ENCODE measurements at places on chromosomes 13 and 19.

DNA sequence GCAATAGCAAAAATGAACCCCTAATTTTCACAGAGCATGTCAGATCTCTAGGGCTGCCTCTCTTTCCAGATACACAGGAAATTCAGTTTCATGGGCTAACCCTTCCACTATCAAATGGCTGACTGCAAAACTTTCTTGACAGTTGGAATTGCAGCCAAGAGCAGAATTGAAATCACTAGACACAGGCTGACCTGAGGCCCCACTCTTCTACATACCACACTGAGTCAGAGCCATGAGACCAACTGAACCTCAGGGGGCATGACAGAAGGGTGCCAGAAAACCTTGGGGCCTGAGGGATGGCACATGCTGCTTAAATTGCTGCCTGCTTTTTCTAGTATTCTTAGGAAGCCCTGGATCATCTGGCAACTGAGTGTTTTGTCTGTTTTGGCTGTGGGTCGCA, 1.7 kb upstream of the DLEU7 start:
- DNase-seq: no peak

DNA sequence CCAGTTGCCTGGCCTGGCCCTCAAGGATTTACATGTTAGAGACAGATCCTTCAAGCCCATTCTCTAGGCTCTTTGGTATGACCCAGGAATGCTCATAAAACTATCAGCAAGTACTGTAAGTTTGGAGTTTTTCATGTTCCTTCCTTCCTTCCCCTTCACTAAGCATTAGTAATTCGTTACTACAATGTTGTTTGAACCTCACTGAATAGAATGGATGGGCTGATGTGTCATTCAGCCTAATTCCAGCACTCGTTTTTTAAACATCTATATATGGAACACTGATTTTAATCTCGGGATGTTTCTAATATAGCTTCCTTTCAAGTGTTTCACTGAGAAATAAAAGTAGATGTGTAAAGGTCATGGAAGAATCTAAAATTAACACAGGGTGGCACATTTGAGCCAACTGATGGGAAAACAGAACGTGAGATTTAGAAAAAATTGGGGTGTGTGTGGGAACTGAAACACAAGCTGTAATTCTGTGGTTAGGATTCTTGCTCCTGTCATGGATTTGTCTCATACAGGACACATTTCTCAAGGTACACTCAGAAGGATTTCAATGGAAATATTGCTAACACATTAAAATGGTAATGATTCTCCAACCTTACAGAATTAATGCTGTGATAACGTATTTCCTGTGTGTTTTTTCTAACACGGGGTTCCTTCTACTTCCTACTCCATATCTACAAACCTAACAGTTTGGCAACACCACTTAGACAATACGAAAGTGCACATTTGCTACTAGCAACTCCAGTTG, 93.4 kb downstream of the FLT1 start:
- no peak for DNase-seq

DNA sequence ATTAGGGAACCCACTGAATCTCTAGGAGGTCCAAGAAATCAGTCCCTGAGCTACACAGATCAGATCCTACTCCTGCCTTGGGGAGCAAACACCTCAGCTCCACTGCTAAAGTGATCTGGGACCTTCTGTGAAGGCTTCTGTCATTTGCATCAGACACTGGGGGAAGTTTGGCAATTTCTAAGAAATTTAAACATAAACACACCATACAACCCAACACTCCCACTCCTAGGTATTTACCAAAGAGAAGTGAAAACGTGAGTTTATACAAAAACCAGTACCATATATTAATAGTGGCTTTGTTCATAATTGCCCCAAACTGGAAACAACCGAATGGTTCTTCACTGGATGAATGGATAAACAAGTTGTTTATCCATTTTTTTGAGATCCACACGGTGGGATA, 7.3 kb upstream of the TYROBP start:
- DNase-seq: no peak

DNA sequence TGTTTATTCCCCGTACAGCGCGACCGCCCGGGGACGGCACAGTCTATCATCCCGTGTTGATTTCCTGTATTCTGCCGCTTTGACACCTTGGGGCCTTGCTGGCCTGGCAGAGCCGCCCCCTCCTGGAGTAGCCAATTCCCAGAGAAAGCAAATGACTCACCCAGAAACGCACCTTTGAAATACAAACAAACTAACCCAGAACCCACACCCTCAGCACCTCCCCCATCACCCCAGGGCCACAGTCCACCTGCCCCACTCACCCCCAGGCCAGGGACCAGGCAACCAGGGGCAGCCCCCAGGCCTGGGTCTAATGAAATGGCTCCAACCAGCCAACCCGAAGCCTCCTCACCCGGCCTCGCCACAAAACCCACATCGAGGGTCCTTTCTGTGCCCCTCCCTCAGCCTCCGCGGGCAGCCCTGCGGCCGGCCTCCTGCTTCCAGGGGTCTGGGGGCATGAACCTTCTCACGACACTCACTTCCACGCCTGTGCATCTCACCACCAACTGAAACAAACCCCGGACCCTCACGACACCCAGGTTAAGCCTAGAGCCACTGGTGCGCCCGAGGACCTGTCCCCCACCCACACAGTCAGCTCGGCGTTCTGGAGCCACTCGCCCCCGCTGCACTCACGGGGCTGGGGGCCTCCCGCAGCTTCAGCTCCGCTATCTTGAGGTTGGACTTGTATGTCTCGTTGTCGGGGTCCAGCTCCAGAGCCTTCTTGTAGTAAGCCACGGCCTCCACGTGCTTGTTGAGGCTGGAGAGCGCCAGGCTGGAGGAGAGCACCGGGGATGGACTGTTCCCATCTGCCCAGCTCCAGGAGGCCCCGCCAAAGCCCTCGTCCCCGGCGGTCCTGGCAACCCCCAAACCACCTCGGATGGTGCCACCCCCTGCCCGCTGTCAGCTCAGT, 20.9 kb downstream of the SGTA start:
- DNase-seq: no peak

DNA sequence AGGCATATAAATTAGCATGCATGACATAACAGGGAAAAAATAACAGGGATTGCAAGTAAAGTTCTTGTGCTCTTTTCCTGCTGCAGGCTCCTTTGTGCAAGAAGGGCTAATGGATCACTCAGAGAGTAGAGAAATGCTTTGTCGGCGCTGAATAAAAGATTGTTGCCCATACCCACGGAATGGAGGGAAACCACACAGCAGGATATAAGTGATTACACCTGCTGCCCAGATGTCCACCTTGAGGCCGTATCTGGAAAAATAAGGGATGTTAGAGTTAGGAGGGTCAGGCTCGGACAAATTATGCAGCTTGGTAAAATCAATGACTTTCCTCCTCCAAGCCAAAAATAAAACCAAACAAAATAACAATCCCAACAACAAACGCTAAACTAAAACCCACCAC, 322.3 kb downstream of the DCLK1 start:
- DNase-seq: no peak

DNA sequence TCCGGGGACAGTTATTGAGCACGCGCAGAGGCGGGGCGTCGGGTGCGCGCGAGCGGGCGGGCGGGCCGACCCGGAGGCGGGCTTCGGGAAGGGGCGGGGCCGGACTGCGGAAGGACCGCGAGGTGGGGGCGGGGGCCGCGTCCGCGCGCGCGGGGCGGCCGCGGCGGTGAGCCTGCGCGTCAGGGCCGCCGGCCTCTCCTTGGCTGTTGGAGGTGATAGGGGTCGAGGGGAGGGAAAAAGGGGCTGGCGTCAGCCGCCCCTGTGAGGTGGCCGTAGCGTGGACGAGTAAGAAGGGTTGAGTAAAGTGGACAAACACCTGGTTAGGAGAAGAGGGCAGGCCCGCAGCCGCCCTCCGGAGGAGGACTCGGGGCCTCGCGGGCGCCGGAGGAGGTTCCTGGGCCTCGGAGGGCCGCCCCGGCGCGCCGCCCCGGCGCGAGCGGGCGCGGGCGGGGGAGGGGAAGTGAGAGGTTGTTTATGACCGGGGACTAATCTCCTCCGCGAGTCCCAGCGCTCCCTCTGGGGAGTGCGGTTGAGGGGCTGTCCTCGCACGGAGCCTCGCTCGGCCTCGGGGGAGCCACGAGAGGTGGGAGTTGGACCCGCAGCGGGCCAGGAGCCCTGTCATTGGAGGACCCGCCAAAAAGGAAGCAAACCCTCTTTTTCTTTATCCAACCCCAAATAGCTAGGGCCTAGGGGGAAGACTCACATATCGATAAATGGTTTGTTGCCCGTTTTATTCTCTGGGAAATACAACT, 547 bp upstream of the INTS6 start:
- DNase-seq: peak; percentile 80

- DNase-seq: peak; percentile 23
Measured at GRCh38 chr19:38734426-38735256, 9.6 kb downstream of the CAPN12 start.

DNA sequence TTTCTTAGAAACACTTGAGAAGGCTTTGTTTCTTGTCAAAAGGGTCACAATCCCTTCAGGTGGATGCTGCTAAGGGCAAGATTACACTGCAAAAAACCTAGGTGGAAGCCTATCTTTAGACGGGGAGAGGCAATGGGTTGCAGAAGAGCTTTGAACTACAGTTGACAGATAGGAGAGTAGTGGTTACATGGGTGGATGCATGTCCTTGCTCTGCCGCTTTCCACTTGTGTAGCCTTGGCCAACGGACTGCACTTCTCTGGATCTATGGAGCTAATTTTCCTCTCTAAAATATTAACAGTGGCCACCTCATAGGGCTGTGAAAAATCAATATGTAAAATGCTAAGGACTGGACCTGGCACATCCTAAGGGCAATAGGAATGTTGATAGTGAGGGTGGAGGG, 980 bp downstream of the BCKDHA start:
- no peak for DNase-seq

DNA sequence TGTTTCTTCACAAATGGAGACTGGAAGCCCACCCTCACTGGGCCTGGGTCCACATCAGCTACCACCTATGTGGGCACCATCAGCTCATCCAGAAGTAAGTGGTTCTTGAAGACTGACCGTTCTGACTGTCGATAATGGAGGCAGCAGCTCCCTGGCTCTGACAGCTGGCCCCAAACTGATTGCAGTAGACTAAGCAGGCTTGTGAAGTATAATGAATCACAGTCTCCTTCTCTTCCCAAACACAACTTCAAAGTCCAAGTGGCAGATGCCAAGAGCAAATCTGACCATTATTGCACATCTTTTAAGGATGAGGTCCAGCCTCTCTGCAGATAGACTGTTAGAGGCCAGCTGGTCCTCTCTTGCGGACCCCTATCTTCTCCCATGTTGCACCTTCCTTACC, 574.4 kb upstream of the KLF12 start:
- no peak for DNase-seq

- no peak for DNase-seq
Measured at GRCh38 chr13:106161146-106161545, 374.3 kb downstream of the EFNB2 start.

- DNase-seq: no peak
Measured at GRCh38 chr13:99301913-99302636, 5.1 kb downstream of the GPR183 start.

- peak; percentile 52 for DNase-seq
Measured at GRCh38 chr13:98581971-98582702, 5.2 kb upstream of the STK24 start.

GRCh38 chr19:52048555-52049501, at the start of gene ZNF432:
ZNF432 (minus strand) TSS chr19:52048838; CDS start chr19:52046868, 1,970 bp downstream.
- DNase-seq: peak; percentile 87

DNA sequence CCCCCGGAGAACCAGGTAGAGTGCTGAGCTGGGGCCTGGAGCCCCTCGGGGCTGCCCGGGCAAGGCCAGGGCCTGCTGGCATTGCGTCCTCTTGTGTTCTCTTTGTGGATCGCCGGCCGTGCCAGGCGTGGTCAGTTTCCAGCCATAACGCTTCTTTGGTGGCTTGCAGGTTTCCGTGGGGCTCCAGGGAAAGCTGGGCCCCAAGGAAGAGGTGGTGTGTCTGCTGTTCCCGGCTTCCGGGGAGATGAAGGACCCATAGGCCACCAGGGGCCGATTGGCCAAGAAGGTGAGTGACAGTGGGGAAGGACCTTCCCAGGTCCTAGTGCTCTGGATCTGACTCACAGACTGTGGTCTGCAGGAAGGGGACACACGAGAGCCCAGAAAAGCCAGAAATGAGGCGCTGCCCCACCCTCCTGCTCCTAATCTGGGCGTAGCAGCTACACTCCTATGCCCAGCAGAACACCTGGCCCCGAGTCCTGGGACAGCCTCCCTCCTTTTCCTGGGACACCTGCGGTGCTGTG, 57.5 kb downstream of the RAB20 start:
- DNase-seq: no peak

DNA sequence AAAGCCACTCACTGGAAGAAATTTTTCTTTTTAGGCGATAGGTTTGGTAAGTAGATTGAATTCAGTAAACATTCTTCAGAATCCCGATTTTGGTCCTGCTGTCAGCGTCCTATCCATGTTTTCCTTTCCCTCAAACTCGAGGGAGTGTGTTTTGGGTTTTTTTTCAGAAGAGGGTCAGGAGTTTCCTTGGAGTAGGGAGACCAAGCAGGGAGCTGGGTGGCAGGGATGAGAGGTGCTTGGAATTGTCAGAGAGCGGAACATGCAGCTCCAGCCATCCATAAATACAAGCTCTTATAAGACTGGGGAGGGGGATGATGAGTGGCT, 1.6 kb upstream of the PCDH8 start:
- no peak for DNase-seq

DNA sequence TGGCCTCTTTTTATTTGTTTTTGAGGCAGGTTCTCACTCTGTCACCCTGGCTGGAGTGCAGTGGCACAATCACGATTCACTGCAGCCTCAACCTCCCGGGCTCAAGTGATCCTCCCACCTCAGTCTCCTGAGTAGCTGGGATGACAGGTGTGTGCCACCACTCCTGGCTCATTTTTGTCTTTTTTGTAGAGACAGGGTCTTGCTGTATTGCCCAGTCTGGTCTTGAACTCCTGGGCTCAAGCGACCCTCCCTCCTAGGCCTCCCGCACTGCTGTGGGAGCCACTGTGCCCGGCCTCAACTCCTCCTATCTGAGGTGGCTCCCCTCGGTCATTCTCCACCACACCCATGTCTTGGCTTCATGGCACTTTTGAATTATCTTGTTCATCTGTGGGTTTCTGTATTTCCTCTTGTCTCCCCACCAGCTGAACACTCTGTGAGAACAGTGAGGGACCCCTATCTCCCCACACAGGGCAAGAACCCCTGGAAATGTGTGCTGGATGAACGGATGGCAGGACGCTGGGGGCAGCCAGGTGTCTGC, 7.9 kb downstream of the CKM start:
- DNase-seq: no peak

Measured in NCI-H2029 (cell line).